ENCODE measurements at places on chromosomes 12 and 14.

DNA sequence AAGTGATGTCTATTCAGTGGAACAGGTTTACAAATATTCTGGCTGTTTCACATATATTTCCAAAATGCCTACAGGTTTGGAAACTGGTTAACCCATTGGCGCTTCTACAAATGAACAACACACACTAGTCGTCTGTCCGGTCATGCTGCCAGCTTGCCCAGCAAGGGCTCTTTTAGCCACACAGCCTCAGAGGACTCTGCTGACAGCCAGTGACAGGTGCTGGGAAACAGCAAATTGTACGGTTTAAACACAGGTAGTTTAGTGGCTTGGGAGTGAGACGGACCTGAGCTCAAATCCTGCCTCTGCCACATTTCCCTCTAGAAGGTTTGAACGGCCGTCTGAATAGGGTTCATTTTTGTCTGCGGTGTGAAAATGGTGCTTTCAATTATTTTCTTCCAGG, 53.8 kb downstream of the MOK start:
- DNase-seq: no peak

GRCh38 chr12:100987552-100988521, 193.3 kb downstream of the ANO4 start:
- DNase-seq: peak; percentile 79

DNA sequence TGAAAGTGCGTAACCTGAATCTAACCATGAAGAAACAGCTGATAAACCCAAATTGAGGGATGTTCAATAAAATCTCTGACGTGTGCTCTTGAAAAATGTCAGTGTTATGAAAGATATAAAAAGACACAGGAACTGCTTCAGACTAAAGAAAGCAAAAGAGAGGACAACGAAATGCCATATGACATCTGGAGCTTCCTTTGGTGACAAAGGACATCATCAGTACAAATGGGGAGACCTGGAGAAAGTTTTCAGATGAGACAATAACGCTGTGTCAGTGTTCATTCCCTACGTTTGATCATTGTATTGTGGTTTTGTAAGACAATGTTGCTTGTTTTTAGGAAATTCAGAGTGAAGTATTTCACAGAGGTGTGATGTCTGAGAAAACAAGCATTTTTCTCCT, 125.9 kb upstream of the MAP1LC3B2 start:
- no peak for DNase-seq

- DNase-seq: no peak
Observed at GRCh38 chr14:22995889-22996625, 13.7 kb upstream of the AJUBA start.

DNA sequence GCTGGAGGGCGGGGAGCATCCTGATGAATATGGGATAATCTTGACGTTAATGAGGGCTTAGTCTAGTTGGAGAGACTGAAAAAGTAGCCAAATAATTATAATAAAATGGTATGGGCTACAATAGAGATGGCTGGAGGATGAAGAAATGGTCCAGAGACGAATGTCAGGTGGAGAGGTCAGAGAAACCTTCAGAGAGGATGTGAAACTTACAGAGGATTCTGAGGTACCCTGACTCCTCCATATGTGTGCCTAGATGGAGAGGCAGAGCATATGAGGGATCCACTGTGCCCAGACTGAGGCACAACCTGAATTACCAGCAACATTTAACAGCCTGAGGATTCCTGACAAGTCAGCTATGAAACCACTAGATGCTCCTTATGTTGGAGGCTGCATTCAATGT, 417.0 kb downstream of the ATP23 start:
- DNase-seq: no peak

- DNase-seq: peak; percentile 34
Observed at GRCh38 chr14:64720131-64720576, 15.9 kb downstream of the PLEKHG3 start.

- peak; percentile 15 for DNase-seq
Observed at GRCh38 chr12:42846782-42847181, 257.2 kb upstream of the PRICKLE1 start.

GRCh38 chr14:102318781-102319276, 717 bp upstream of the ZNF839 start:
- DNase-seq: no peak

DNA sequence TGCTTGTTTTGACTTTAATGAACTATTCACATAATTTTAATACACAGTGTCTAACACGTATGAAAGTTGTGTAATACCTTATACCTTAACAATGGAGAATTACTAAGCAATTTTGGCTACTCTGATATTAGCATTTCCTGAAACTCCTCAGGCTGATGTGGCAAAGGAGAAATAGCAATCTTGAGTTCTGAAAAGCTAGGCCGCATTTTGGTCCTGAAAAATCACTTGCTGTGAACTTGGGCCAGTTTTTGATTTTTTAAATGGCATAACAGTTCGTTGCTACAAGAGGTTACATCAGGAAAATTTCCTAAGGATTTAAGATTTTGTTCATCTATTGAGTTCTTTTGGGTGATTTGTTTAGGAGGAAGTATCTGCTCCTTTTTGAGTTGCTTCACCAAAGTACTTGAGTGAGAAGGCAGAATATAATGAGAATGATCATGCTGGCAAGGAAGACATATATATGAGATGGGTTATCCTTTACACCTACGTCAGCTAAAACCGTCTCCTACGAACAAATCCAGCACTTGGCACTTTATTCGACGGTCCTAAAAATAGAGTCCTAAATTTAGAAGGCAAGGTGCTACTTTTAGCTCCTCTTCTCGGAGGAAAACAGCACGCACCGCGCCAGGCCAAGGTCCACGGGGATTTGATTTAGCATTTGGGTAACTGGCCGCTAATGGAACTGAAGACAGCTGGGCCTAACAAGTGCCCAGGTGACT, 32.2 kb downstream of the MIA2 start:
- DNase-seq: no peak

- DNase-seq: no peak
Observed at GRCh38 chr12:75390156-75390898, 562 bp upstream of the GLIPR1L2 start.

DNA sequence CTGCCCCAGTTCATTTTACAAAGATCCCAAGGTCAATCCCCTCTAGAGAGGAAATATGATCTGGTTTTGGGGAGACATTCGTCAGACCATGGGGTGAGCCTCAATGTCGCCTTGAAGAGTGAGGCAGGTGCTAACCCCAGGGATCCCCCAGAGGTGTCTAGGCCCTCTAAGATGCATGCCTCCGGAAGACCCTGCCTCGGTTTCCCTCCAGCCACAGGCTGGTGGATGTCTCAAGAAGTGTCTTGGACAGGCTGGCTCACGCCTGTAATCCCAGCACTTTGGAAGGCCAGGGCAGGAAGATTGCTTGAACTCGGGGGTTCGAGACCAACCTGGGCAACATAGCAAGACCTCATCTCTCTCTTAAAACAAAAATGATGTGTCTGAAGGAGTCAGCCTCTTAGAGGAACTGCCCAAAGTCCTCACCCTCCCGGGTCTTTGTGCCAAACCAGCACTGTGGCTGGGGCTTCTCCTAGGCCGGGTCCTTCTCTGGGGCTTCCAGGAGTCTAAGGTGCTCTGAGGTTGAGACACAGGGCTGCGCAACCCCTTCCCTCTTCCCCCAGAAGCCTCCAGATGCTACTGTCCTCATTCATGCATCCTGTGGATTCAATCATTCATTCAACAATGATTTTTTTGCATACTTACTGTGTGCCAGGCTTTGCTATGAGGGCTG, 24.7 kb upstream of the BEGAIN start:
- no peak for DNase-seq
